ENCODE measurements at places on chromosomes 6 and 20.

DNA sequence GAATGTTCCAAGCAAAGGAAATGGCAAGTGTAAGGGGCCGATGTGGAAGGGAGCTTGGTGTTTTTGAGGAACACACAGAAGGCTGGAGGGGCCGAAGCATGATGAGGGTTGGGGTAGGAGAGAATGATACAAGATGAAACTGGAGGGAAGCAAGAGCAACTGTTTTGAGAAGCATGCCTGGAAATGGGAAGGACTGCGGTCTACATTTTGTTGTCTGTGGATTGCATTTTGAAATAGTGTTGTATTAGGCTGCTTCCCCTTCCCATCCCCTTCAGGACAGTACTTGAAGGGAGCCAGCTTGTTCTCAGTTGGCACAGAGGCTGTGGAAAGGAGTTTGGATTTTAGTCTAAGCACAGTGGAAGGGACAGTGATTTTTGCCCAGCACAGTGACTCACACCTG is 2.2 kb downstream of the TM9SF4 start:
- no peak for DNase-seq

- no peak for DNase-seq
Observed at GRCh38 chr6:39428816-39429215, 106.3 kb upstream of the KCNK16 start.

DNA sequence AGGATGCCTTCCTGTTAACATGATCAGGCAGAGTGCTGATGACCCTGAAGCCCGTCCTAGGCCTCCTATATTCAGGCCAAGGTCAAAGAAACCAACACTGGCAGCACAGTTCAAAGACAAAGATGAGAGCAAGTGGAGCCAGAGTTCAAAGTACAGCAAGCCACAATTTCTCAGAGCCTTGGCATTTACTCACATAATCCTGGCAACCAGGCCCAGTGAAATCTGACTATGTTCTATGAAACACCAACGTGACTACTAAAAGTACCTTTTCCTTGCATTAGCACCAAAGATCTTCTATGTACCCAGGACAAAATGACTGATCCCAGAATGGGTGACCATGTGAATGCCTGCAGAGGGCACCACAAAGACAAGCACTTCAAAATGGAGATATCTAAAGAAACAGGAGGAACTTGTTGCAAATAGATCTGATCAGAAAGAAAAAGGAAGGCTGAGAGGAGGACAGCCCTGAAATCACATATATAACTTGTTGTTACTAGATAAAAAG is 3.9 kb downstream of the NFS1 start:
- no peak for DNase-seq

DNA sequence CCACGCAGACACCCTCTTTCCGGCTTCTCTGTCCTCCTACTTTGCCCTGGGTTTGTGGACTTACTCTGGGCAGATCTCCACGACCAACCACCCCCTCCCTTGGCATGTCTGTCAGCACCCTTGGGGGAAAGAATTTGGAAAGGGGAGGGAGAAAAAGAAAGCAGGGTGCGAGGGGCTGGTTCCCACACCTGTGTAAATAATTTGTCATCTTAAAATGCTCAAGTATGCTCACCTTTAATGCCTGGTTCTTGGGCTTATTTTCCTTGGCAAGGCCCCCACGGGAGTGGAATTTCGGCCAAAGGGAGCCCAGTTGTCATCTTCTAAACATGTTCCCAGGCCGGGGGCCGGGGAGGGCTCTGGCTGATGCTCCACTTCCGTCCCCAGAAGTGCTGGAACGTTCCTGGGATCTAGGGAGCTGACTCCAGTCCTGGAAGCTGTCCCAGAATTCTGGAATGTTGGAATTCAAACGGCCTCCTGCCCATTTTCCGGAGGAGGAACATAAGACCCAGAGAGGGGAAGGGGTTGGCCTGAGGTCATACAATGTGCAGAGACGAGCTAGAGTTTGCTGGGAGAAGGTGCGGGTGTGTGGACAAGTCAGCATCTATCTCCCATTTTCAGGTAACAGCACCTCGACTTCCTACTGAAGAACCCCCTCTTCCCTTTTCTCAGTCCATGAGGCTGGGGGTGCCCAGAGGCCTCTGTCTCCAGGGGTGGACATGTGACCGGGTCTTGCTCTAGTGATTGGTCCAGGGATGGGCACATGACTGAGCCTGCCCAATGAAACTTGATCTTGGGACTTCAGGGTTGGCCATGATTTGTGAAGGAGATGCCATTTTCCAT is 122.3 kb downstream of the CEBPB start:
- no peak for DNase-seq

DNA sequence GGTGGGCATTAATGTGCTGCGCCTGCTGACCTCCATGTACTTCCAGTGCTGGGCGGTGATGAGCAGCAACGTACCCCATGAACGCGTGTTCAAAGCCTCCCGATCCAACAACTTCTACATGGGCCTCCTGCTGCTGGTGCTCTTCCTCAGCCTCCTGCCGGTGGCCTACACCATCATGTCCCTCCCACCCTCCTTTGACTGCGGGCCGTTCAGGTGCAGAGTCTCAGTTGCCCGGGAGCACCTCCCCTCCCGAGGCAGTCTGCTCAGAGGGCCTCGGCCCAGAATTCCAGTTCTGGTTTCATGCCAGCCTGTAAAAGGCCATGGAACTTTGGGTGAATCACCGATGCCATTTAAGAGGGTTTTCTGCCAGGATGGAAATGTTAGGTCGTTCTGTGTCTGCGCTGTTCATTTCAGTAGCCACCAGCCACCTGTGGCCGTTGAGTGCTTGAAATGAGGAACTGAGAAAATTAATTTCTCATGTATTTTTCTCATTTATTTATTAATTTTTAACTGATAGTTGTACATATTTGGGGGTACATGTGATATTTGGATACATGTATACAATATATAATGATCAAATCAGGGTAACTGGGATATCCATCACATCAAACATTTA is 35.2 kb upstream of the NOP56 start:
- DNase-seq = no peak

Measured in epithelial cell of prostate (primary cell).